ENCODE measurements at places on chromosomes 2 and 18.
A peak's percentile ranks its signal among the peaks of the same experiment; 100 is the strongest.

DNA sequence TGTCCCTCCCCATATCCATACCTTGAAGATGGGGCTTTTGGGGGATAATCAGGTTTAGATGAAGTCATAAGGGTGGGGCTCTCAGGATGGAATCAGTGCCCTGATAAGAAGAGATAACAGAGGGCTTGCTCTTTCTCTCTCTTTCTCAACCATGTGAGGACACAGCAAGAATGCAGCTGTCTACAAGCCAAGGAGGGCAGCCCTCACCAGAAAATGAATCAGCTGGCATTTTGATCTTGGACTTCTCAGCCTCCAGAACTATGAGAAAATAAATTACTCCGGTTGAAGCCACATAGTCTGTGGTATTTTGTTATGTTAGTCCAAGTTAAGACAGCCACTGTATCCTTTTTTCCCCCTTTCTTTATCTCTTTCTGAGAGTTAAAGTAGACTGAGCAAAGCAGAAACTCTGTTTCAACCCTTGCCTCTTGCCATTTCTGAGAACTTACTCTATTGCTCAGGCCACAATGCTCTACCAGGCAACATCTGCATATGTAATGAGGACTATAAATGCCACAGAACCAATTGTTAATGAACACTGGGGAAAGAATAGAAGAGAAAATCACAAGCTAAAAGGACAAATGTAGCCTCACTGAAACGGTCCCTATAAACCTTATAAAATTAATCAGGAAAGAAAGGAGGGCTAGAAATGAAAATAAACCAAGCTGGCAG is 56.9 kb downstream of the SRBD1 start:
- no peak for DNase-seq

DNA sequence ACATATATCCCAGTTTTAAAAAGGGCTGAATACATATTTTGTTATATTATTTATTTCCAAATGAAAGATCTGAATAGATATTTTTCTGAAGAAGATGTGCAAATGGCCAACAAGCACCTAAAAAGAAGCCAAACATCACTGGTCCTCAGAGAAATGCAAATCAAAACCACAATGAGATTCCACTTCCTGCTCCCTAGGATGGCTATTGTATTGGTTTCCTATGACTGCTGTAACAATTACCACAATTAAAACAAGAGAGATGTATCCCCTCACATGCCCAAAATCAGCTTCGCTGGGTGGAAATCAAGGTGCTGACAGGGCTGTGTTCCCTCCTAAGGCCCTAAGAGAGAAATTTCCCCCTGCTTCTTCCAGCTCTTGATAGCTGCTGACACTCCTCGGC is 23.2 kb downstream of the ABCB11 start:
- DNase-seq = no peak

- peak; percentile 67 for DNase-seq
Observed at GRCh38 chr2:12262681-12263436, 453.9 kb upstream of the TRIB2 start.

- no peak for DNase-seq
Observed at GRCh38 chr2:98039085-98039756, 43.5 kb upstream of the TMEM131 start.

- no peak for DNase-seq
Observed at GRCh38 chr2:144006139-144006538, 513.8 kb downstream of the ZEB2 start.

GRCh38 chr2:117832905-117833613 is 18.6 kb downstream of the DDX18 start:
- no peak for DNase-seq

DNA sequence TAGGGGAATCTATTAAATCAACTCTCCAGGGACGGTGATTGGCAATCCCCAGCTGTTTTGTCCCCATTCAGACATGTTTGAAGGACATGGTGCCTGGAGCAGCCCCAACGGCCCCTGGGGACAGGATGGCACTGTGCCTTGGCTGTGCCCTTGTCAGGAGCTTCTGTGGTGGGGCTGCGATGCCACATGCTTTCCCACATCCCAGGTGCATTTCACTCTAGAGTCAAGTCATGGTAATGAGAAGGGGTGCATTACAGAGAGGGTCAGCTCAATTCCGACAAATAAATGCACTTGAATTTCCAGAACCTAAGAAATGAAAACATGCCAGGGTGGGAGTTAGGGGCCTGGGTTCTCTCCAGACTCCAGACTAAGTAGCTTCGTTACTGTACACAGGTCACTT is 289.4 kb upstream of the PXDN start:
- no peak for DNase-seq

- no peak for DNase-seq
Observed at GRCh38 chr2:233476651-233477547, 89.7 kb downstream of the USP40 start.

DNA sequence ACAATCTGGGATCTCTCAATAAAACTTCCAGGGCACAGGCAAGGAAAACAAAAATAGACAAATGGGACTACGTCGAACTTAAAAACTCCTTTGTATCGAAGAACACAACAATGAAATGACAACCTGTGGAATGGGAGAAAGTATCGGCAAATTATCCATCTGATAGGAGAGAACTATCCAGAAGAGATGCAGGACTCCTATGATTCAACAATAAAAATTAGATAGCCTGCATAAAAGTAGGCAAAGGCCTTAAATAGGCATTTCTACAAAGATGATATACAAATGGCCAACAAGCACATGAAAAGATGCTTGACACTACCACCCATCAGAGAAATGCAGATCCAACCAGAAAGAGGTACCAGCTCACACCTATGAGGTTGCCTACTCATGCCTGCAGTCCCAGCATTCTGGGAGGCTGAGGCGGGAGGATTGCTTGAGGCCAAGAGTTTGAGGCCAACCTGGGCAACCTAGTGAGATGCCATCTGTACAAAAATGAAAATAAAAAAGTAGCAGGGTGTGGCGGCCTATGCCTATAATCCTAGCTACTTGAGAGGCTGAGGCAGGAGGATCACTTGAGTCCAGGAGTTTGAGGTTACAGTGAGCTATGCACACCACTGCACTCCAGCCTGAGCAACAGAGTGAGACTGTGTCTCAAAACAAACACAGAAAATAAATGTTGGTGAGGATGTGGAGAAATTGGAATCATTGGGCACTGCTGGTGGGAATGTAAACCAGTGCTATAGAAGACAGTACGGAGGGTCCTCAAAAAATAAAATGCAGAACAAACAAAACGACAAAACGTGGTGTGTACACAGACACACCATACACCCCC is 21.6 kb downstream of the TWIST2 start:
- DNase-seq = no peak

DNA sequence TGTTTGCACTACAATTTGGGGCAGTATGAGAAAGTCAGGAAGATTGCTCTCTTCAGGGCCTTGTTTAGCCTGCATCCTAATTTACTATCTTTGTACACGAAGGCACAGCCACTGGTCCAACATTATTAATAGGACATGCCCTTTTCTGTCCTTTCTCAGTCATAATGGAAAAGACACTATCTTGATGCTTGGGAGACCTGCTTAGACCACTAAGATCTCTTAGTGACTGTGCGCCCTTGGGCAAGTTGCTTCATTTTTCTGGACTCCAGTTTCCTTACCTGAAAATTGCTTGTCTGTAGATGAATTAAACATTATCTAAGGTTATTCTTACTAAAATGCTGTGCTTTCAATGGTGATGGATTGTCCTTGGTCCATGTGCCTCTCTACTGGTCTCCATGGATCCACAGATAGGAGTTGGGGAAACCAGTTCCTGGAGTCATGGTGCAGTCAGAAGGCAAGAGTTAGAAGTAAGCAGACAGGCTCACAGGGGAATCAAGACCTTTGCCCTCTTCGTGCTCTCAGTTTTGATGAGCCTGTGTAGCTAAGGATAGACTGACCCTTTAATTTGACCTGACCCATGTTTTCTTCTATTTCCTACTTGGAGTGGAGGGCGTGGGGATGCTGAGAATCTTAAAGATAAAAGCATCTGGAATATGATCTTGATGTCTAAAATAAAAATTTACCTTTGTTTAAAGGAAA is 114.0 kb downstream of the RAPGEF4 start:
- DNase-seq = no peak

DNA sequence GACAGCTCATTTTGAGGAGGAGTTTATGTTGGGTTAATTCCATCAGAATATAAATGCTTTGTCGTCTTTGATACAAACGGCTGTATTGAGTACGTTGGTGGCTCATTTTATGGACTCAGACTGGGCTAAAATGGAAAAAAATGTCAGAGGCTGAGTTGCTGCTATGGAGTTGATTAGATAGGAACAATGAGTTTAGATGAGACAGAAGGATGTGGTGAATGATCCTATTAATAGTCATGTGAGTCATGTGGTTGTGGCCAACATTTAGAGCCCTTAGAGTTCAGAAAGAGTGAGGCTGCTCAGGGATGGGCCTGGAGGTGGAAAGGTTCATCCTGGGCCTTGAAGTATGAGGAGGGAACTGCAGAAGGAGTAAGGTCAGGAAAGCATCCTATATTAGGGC is 434.2 kb downstream of the MEIS1 start:
- no peak for DNase-seq

DNA sequence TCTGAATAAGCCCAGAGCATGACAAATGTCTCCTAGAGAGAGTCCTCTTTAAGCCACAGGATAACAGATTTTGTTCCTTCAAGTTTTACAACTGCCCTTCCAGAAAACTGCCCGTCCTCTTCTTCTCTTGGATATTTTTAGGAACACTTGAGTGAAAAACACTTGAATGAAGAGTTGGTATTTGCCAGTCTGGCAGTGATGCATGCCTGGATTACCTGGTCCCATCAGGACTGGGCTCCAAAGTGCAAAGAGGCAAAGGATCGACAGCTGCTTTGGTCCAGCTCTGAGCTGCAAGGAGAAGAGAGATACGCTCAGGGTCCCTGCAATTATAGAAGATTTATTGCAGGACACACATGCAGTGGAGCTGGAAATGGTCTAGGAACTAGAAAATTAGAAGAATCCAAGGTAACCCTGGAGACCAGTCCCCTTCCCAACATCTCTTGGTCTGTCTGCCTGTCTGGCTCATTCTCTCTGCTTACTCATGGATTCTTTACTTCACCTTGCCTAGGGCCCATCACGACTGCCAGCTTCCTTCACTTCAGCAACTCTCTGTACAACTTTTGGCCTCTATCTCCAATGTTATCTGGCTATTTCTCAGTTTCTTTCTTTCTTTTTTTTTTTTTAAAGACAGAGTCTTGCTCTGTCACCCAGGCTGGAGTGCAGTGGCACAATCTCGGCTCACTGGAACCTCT is 112.1 kb upstream of the SIX2 start:
- DNase-seq = no peak

DNA sequence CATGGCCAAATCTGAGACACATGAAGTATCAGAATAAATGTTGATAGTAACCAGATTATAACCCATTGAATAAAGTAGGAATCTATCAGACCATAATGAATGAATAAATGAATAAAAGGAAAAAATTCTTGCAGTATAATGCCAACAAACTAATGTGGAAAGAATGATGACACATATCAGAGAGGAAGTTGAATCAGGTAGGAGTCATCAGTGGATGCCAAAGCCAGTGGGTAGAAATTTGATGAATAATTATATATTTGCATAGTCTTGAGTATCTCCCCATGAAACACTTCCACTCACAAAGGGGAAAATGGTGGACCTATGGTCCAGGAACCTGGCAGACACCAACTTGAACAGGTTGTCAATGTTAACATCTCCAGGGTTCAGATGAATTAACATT is 68.6 kb downstream of the GALNT3 start:
- no peak for DNase-seq

- DNase-seq = peak; percentile 95
Observed at GRCh38 chr2:1854729-1855547, 110.6 kb upstream of the PXDN start.

DNA sequence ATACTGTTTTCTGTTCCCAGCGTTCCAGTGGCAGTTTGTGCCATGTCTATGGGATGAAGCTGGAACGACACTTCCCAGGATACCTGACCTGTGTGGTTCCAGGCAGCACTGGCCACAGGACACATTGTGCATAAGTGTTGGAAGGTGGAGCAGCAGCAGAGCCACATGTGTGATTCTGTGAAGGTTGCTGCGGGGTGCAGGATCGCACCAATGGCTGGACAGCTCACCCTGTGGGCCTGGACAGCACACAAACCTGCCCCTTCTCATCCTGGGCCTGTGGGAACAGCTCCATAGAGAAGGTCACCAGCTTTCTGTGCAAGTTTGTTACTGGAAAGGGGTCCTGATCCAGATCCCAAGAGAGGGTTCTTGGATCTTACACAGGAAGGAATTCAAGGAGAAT is 252.2 kb upstream of the RAB6C start:
- no peak for DNase-seq

- DNase-seq = no peak
Observed at GRCh38 chr2:18883616-18884456, 294.5 kb upstream of the NT5C1B start.

- no peak for DNase-seq
Observed at GRCh38 chr18:58218117-58218516, 174.1 kb downstream of the NEDD4L start.

GRCh38 chr2:217797661-217798069 is 205.1 kb downstream of the TNS1 start:
- DNase-seq = peak; percentile 65

DNA sequence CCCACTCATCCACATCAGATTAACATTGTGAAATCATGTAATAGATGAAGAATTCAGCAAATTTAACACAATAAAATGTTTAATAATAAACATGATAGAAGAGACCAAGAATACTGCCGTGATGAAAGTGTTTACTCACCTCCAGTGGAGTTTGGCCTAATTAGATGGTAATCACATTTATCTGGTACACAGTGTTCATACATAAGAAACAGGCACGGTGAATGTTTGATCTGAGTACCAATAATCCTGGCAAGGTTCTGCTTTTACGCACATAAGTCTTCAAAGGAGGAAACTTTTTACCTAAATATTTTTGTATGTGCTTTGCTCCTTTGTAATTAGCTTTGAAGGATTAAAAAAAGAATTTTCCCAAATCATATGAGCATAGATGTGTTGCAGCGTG is 122.5 kb downstream of the IRS1 start:
- DNase-seq = no peak

- DNase-seq = no peak
Observed at GRCh38 chr2:215399067-215399716, 36.7 kb downstream of the FN1 start.

- DNase-seq = no peak
Observed at GRCh38 chr2:132416723-132417395, at the start of gene GPR39. Gene GPR39 (plus strand): TSS chr2:132416805.

All from NCI-H2171 (cell line).